ENCODE measurements at places on chromosomes 12 and 14. TPM values are rescaled to one million over a fixed set of nuclear protein-coding genes. Genes with fewer than 3 reads are reported as not detected.

GRCh38 chr14:97771340-97772045 is 974.3 kb downstream of the VRK1 start:
- DNase-seq, result peak; percentile 3
- H3K4me3 ChIP-seq, result no peak overlapping the region
- H3K27me3 ChIP-seq, result no peaks in the 10 kb centered on the region
- no peak overlapping the region for H3K27ac ChIP-seq
- H3K4me1 ChIP-seq, result no peaks in the 10 kb centered on the region
- H3K36me3 ChIP-seq, result no peaks in the 10 kb centered on the region

DNA sequence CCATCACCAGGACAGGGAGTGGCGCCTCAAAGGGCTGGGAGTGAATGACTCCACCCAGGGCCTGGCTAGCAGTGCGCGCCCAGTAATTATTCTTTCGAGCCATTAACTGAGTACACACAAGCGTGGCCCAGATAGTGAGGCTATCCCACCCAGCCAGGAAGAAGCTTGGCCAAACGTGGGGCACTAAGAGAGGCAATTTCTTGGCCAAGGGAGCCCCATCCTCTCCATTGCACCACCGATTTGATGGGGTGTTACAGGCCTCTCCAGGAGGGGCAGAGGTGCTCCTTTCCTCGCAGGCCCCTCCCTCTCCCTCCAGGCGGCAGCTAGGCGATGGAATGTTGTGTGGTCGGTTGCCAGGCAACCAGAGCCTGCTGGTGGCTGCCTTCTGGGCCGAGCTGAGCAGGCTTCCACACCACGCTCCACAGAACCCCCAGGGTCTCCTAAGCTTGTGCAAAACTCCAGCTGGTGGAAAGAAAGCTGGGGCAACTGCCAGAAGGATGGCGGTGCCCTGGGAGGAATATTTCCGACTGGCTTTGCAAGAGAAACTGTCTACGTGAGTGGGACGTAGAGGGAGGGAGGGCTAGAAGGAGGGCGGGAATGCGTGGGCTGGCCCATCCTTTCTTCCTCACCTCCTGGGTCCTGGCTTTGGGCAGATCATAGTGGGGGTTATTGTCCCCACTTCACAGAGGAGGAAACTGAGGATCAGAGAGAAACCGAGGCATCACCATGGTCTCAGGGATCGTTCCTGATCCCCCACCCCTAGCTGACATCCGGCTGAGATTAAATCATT is at the start of gene CFAP73:
Gene CFAP73 (plus strand): TSS at position 364 of the 790 bp plus-strand sequence. CDS start 134 bp downstream, at position 498.
- DNase-seq, result peak; percentile 78
- no peak within 1 kb of the TSS for H3K4me3 ChIP-seq
- peaks cover 25% of the 10 kb centered on the region for H3K4me1 ChIP-seq

DNA sequence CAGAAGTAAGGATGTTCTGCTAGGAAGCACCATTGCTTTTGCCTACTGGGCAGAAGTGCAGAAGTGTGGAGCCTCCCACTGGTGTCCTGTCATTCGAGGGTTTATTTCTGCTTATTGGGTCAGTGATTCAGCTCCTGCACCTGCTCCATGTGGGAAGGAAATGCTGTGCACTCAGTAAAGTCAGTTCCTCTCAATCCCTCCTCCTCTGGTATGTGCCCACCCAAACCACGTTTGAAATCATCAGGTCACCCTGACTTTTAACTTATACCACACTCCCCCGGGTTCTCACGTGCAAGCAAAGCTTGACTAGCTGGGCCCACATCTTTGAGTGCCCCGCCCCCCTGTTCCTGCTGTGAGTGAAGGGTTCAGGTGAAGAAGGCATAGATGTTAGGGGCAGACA is 223.7 kb downstream of the CHST11 start:
- H3K36me3 ChIP-seq, result no peaks in the 10 kb centered on the region
- no peak overlapping the region for H3K4me3 ChIP-seq
- H3K27ac ChIP-seq, result no peak overlapping the region
- H3K4me1 ChIP-seq, result peaks cover 16% of the 10 kb centered on the region

XRCC3 gene
- total RNA-seq, result 6.9 TPM

PLA2G1B gene
- 0.75 TPM for total RNA-seq
